NCI-H524 treated with DMSO at 0.1 percent for 48 hours (cell line): ENCODE measurements at places on chromosomes 7 and 10.

DNA sequence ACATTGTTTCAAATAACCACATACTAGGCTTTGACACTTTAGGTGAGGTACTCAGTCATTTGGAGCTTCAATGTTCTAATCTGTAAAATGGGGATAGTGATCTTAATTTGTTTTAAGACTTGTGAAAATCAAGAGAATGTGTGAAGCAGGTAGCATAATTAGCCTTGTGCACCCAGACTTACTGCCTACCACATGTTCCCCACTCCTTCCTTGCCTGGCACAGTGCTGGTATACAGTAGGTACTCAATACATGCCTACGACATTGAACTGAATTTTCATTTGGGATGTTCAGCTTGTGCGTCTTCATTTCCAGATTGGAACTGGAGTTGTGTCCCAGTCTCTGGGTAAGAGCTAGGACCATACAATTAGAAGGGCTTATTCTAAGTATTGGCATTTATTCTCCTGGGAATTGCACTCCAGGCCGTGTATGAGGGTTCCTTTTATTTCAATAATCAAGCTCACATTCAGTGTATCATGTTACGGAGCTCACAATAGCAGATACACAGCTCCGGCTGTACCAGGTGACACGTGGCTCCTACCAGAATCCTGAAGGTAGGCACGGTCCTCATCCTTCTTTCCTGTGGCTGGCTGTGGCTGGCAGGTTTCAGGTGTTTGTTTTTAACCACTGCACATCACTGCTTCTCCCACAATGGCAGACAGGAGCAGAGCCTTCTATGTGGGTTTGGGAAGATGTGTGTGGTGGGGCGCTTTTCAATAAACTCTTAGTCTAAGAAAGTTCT is 109.4 kb upstream of the PDCD4 start:
- DNase-seq: no peak

DNA sequence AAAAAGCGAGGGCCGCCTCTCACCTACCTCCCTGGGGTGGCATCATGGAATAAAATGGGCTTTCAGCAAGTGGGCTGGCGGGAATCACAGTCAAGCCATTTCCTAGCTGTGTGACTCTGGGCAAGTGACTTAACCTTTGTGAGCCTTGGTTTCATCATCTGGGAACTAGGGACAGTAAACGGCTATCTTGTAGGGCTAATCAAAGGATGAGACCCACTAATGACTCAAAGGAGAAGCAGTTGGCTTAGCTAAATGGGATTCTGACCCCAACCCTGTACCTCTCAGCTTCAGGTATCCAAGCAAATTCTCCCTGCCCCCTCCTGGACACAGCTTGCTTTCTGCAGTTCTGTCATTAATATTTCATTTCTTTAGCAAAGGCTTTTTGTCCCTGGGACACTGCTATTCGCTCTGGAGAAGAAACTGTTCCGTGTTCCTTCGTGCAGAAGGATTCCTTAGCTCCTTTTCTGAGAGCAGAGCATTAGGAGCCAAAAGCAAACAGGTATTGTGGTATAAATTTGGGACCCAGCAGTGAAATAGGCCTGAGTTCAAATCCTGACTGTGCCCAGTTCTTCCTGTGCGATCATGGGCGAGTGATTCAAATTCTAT is 25.9 kb downstream of the TRIM8 start:
- DNase-seq: no peak

- DNase-seq: no peak
These were observed 37.2 kb upstream of the RTKN2 start for GRCh38 chr10:62305813-62306212.

DNA sequence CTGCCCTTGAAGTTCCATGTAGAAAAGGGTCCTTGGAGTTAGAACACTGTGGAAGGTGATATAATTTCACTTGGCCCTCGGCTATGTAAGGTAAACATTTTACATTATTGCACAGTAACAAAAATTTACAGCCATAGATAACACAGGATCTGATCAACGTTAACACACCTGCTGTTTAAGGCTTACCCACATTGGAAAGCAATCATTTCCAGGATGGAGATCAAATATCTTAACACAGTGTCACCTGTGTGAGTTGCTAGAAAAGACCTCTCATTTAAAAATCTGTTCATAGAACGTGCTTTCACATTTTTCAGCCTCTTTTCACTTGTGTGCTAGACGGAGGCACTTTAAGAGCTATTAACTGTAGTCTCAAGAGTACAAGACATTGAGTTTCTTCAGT is 1.9 kb downstream of the TMEM229A start:
- DNase-seq: no peak

DNA sequence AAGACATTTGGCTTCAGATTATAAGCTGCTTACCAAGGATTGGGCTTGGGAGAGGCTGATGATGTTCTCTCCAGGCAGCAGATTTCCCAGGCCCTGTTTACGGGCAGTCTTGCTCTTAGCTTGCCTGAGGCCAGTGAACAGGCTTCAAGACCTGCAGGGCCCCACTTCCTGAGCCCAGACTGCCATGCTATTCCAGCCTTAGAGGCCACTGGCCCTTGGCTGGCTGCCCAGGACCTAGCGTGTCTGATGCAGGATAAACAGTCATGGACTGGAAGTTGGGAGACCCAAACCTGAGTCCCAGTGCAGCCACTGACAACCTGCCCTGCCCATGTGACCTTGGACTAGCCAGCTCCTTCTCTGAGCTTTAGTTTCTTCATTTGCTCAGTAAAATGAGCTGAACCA is 2.9 kb downstream of the PRXL2A start:
- no peak for DNase-seq

DNA sequence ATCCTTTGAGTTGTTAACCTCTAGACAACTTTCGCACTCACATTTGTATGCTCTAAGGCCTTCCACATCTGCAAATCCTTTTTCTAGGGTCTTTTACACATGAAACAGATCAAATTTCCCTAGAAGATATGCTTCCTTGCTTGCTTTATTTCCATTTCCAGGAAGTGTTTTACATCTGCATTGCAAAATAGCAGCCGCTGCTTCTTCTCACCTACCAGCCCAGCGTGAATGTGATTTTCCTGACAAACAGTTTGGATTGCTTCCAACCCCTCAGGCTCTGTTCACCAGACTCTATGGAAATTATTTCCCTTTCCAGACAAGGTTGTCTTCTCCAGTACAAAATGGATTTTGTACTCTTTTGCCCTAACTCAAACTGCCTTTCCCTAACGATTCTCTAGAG is 50.9 kb upstream of the PAPSS2 start:
- DNase-seq: no peak

GRCh38 chr7:137454246-137454724 is 110.8 kb upstream of the PTN start:
- no peak for DNase-seq
